ELF-1 (cell line): ENCODE measurements at places on chromosomes 2 and 18.

GRCh38 chr2:236643480-236643879, 73.9 kb downstream of the ACKR3 start:
- no peak for DNase-seq

GRCh38 chr2:114082731-114083433, 193.0 kb downstream of the ACTR3 start:
- no peak for DNase-seq

GRCh38 chr18:3610813-3611212, 160.8 kb downstream of the TGIF1 start:
- DNase-seq, result no peak

GRCh38 chr2:1942836-1943360, 198.6 kb upstream of the PXDN start:
- DNase-seq, result no peak

- DNase-seq, result no peak
These were observed at the start of gene SLC25A52 for GRCh38 chr18:31760695-31761094. SLC25A52 (minus strand) TSS chr18:31760880; CDS start chr18:31760661, 219 bp downstream.

GRCh38 chr2:28668880-28669279, 82.8 kb upstream of the PPP1CB start:
- DNase-seq, result no peak
